ENCODE measurements at places on chromosomes 6 and 20. TPM values are rescaled to one million over a fixed set of nuclear protein-coding genes. Genes with fewer than 3 reads are reported as not detected.

Gene CLDN20
- total RNA-seq, result not detected

Gene TEAD3
- not detected for total RNA-seq

DNA sequence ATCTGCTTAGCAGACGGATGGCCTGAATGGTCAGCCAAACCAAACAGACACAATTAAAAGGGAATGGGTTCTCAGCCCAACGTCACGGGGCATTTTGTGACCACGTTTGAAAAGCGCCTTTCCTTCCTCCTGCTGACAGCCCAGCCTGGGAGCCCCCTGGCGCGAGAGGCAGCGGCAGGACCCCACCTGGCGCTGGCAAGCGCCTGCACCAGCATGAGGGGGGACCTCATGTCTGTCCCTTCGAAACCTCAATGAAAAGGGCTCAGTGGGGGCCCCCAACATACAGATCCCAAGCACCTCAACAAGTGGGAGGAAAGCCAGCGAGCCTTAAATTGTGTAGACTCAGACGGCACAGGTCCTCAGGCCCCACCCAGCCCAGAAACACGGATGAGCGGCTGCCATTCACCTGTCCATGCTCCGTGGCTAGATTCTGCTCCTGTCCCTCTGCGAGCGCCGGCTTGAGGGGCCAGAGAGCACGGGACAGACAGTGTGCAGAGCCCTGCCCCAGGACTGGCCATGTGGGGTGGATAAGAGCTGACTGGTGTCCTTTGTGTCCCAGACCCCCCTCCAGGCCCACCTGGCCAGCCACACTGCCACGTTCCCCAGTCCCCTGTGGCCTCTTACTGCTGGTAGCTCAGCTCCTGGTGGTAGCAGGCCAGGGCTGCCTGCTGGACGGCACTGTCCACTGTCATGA lies 87.6 kb downstream of the NINL start:
- no peak for DNase-seq

DNA sequence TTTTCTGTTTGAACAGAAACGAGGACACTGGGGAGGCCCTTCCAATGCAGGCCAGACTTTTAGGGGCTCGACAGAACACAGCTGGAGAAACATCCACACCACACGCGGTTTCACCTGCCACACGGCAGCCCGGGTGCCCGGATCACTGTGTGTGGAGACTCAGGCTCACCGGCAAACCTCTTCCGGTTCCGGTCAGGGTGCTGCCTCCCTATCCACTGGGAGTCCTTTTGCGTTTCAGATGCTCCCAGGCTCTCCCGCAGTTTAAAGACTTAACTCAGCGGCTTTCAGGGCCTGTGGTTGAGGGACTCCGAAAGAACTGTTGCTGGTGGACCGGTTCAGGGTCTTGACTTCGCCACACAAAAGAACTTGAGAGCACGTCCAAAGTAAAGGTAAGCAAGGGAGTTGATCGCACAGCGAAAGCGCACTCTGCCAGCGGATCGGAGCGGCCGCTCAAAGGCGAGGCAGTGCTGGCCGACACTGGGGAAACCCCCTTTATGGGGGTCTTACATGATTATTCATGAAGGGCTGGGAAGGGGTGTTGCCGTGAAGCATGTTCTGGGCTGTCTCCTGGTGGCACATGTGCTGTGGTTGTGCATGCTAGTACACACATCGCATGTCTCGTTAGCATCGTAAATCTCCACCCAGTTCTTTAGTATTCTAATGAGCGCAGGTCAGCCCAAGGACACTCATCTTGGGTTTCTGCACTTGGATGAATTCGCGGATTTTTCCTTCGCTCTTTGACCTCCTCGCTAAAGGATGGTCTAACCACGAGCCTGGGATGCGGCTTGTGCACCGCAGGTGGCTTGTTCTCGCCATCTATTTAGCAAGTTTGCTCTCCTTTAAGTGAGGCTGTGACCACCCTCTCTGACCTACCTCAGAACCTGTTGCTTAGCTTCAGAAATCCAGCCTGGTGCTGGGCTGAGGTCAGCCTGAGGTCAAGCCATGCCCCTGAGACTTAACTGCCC lies 180.3 kb downstream of the CDH26 start:
- no peak for DNase-seq

DNA sequence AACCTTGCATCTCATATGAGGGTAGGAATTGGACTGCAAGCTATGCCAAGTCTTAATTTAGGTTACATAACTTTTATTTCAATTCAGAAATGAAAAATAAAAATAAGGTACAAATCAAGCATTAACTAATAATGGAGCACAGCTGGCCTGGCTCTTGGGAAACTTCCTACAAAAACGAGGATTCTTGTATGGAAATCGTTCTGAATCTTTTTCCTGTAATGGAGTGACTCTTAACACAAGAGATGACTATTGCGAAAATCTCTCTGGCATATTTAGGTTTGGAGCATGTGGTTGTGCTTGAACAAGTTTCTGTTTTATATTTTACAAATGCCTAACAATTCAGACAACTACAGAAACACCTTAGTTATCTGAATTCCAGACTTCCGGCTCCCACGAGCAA lies 34.0 kb upstream of the PI16 start:
- no peak for DNase-seq

GRCh38 chr6:105452376-105452775 lies 49.5 kb upstream of the PREP start:
- DNase-seq, result no peak

DNA sequence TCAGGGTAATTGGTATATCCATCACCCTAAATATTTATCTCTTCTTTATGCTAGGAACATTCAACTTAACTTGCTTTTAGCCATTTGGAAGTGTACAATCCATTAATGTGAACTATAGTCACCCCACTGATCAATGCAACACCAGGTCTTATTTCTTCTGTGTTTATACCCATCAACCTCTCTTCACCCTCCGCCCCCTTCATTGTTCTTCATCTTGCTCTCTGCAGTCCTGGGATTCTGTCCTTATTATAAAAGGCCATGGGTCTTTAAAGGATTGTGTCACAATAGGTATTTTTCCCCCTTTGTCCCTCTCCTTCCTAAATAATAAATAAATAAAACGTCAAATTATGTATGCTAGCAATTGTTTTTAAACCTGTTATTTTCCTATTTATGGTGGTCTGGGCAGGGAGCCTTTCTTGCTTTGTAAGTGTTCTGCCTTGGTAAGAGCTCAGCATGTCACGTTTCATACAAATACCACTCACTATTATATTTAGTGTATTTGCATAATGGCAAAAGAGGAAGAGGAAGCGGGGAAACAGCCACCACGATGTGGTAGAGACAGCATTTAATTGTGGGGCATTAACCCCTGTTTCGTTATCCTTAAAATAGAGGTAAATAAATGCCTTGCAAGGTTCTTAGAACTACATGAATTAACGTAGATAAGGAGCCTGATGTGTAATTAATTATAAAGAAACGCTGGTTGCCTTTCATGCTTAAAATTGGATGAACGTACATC lies 1.9 kb downstream of the ABRACL start:
- DNase-seq, result peak; percentile 94

DNA sequence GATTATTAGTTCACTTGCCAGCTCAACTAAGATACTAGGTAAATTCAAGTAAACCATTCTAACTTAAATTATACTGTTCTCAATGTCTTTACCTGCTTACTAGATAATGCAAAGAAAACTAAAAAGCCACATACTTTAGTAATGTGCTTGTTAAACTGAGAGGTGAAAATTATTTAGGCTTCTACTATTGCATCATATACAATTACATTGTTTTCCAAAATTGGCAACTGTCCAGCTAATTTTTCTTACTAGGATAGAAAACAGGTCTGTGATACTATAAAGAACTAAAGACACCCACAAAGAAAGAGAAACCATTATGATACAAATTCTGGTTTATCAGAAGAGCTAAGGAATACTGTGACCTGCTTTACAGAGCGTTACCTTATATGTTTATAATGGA lies 45.6 kb upstream of the ALDH8A1 start:
- no peak for DNase-seq

DNA sequence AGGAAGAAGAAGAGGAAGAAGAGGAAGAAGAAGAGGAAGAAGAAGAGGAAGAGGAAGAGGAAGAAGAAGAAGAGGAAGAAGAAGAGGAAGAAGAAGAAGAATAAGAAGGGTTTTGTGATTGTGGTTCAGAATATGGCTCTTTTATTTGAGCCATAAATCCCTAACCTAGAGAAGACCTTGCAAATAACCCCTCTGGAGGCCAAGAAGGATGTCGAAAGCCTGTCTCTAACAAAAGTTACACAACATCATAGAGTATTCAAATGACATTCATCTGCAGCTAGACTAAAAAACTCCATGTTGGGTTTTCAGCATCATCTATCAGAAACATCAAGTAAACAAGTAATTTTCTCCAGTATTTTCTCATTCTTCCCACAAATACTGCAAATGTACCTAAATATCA lies 100.9 kb downstream of the RNASET2 start:
- no peak for DNase-seq

DNA sequence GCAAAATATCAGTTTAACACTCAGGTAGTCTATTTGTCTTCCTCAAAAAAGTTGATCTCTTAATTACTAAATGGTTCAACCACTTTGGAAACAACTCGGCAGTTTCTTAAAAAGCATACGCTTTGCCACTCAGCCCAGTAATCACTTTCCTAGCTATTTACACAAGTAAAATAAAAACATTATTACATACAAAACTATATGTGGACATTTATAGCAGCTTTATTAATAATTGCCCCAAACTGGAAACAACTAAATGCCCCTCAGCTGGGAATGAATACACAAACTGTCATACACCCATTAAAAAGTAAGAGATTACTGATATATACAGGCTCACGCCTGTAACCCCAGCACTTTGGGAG lies 7.4 kb downstream of the EEF1A1 start:
- peak; percentile 70 for DNase-seq

- no peak for DNase-seq
Measured at GRCh38 chr20:64167676-64168075, 3.4 kb downstream of the MYT1 start.

Gene ADGB
- total RNA-seq, result not detected

Gene WFDC12
- total RNA-seq, result not detected

DNA sequence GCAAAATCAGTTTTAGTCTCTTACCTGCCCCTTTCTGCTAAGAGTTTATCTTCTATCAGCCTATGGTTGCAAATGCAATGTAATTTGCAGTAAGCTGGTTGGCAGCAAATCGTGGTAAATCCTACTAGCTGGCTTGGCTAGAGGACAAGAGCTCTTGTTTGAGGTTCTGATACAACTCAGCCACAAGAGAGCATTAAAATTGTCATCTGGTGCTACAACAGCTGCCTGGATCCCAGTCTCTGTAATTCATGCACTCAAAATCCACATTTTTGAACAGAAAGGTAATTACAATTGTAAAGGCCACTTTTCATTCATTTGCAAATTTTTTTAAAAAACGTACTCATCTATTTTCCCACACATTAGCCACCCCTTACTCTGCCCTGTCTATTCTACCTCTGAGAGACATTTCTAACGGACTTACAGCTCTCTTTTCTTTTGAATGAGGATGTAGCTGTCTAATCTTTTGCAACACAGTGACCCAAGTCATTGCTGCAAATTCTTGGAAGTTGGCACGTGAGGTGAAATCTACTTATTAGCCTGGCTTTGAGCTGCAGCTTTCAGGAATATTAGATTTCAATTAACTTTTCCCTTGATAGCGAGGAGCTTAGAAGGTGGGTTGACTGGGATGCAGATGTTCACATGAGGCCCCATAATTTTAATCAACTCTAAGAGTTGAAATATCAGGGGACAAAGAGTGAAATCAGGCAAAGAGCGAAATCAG lies 54.0 kb upstream of the FAM184A start:
- DNase-seq, result no peak

GRCh38 chr20:14790771-14791620 lies 453.6 kb upstream of the FLRT3 start:
- DNase-seq, result no peak

Gene PLCB4
- total RNA-seq, result not detected

Gene BMP7
- not detected for total RNA-seq

DNA sequence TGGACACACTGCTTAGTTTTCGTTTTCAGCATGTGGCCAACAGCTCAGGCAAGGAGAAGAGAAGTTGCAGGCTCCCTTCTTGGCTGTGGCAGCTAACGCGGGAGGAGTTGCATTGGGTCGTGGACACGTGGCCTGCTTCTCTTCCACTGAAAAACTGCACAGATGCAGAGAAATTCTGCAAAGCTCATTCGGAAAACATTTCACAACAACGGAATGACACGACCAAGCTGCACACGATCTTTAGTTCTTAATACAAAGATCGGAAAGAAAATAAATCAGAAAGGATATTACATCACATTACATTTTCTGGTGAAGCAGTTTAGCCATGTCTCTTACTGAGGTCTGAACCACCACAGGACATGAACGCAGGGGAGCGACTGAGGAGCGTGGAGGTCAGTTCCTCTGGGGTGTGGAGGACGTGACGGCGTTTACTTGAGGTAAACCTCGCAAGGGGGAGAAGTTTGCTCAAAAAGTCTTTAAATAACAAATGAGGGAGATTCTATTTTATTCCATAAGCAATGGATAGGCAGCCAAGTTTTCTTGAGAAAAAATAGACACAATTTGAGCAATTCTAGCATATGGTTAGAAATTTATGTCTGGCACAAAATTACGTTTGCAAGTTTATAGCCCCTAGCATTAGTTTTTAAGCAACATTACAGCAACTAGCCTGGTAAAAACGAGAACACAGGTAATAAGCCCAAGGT lies 178.3 kb downstream of the THBS2 start:
- DNase-seq, result no peak

DNA sequence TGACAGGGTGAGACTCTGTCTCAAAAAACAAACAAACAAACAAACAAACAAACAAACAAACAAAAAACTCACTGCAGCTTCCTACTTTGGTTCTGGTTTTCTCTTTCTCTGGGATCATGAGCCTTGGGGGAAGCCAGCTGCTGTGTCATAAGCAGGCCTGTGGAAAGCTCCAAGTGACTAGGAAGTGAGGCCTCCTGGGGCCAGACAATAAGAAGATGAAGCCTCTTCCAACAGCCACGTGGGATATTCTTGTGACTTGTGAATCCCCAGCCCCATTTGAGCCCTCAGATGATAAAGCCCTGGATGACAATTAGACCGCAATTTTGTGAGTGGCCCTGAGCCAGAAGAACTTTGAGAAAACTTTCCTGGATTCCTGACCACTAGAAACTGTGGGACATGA lies 11.4 kb downstream of the HLA-A start:
- no peak for DNase-seq

Gene OR12D3
- not detected for total RNA-seq

DNA sequence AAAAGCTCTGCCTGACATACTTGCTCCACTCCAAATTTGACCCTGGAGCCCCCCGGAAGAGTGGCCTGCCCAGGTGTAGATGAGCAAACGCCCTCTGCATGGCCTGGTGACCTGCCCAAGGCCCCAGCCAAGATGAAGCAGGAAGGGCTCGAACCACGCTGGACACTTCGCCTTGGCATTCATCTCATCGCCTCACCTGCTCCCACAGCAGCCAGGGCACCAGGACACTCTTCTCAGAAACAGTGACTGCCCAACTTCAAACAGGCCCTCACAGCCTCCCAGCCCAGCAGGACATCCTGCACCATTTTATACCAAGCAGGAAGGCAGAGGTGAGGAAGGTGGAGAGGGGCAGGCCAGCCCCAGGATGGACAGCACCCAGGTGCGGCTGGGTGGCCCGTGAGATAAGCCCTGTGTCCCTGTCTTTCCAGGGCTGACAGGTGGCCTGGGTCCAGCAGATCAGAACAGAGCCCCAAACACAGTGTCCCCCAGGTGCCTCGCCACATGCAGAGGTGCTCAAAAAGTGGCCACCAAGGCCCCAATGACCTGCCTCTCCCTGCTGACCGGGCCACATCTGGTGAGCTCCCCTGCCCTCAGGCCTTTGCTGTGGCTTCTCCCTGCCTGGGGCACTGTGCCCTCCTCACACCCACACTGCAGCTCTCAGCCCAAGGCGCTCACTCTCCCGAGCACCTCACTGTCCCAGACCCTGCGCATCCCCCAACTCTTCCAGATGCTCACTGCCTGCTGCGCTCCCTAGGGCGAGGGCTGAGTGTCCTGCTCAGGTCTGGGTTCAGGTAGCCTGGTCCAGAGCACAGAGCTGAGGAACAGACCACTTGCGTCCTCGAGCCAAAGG lies 7.2 kb downstream of the ACSS1 start:
- DNase-seq, result no peak
